ENCODE measurements at places on chromosomes 4 and X.

- DNase-seq, result no peak
Observed at GRCh38 chr4:168885400-168885799, 124.7 kb downstream of the CBR4 start.

DNA sequence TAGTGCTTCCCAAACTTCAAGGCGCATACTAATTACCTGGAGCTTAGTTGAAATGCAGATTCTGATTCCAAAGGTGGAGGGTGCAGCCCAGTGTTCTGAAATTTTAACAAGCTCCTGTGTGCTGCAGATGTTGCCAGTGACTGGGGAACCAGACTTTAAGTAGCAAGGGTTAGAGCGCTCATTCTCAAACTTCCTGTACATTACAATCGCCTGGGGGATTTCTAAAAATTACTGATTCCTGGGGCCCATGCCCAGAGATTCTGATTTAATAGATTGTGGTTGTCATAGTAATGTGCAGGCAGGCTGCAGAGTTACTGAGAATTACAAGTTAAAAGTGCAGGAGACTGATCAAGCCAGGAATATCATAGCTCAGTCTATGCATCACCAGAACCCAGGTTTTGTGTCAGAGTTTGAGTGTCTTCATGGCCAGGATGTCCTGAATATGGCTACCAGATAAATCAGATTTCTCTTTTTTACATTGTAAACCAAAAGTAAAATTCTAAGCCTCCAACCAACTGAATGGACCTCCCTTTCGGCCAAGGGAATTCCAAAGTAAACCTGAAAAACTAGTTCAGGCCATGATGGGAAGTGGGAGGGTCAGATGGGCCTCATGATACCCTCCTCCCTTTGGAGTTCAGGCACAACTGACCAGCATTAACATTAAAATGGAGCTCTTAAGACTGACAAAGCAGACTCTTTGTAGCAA, 121.6 kb downstream of the ATXN3L start:
- no peak for DNase-seq

DNA sequence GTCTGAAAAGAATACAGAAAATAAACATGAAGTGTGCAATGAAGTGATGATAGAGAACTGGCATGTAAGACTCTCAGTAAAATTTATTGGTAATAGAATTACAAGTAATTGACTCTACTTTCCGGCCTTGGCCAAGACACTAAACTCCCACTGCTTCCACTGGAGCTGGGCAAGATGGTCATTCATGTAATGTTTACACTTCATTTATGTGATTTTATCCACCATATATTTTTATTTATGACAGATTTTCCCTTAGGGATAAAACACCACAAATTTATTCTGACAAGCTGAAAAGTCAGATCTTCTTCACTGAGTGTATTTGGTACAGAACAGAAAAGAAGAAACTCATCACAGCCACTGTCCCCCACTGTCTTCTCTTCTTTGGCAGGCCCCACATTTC, 191.9 kb downstream of the SLC39A8 start:
- no peak for DNase-seq

- DNase-seq, result peak; percentile 5
Observed at GRCh38 chrX:132413459-132413858, 75.4 kb downstream of the MBNL3 start.

- DNase-seq, result no peak
Observed at GRCh38 chr4:25981749-25982148, 67.7 kb downstream of the SMIM20 start.

- DNase-seq, result no peak
Observed at GRCh38 chr4:102061133-102061532, 270.6 kb downstream of the BANK1 start.

GRCh38 chr4:17690898-17691297, 76.5 kb downstream of the MED28 start:
- DNase-seq, result no peak

GRCh38 chr4:140046543-140046942, 107.4 kb downstream of the MAML3 start:
- DNase-seq, result peak; percentile 93

- no peak for DNase-seq
Observed at GRCh38 chr4:125368671-125369081, 53.9 kb downstream of the FAT4 start.

DNA sequence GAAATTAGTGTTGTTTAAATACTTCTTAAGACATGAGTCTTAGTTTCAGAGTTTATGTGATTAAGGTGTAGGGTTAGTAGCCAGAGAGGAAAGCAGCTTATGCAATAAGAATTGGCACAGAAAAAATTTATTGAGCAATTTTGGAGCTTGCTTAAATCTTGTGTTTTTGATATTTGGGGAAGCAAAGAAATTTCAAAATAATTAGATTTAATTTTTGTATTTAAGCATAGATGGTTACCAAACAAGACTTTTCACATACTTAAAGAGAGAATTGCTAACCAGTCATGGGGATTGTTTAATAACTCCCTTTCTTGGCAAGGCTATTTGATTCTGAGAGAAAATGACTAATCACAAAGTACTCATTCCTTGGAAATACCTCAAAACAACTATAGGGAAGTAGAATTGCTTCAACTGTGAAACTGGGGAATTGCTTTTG, 202.0 kb upstream of the GRID2 start:
- DNase-seq, result peak; percentile 74

DNA sequence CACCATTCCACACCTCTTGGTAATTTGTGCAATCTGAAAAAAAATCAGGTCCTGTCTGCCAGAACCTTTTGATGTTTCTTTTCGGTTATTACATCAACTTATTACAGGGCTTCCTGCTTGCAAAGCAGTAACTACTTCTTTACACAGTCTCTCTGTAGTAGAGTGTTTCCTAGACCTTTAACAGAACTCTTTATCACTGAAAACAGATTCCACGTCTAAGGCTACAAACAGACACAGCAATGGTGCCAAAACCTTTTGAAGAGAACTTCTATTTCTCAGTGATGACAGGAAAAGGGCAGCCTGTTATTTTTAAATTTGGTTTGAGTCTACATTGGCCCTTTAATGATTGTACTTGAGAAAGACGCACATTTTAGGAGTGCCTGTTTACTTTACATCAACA, 713.5 kb upstream of the GRID2 start:
- DNase-seq, result no peak

DNA sequence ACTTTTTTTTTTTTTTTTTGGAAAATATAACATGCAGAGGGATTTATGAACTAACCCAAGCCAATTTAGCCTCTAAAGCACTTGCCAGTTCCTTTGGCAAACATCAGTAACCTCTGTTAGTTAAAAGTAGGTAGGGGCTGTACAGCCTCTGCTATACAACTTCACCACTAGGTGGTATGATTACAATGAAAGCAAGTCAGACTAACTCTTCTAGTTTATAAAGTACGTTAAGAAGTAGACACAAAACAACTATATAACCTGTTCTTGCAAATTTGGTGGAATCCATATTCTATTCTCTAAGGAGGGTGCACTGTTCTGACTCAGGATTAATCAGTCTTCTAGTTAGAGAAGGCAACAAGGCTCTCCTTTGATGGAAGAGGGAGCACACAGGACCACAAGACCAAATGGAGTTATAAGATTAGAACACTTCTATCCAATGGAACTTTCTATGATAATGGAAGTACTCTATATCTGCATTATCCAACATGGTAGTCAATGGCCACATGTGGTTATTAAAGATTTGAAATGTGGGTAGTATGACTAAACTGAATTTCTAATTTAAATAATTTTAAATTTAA, 12.8 kb downstream of the AIMP1 start:
- DNase-seq, result peak; percentile 37

- peak; percentile 66 for DNase-seq
Observed at GRCh38 chr4:134762053-134762452, 560.5 kb upstream of the PABPC4L start.

DNA sequence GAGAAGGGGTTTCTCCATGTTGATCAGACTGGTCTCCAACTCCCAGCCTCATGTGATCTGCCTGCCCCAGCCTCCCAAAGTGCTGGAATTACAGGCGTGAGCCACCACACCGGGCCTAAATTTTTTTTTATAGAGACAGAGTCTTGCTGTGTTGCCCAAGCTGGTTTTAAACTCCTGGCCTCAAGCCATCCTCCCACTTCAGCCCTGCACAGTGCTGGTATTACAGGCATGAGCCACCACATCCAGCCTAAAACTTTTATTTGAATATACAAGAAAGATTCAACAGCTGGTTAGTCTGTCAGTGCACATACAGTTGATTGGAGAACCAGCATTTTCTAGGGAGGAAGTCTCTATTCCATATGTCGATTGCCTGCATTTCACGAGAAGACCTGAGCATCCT, 91.2 kb downstream of the LRP2BP start:
- DNase-seq, result no peak

All from OCI-M1 (cell line).